ENCODE measurements at places on chromosomes 6 and 20.
A peak's percentile ranks its signal among the peaks of the same experiment; 100 is the strongest.

DNA sequence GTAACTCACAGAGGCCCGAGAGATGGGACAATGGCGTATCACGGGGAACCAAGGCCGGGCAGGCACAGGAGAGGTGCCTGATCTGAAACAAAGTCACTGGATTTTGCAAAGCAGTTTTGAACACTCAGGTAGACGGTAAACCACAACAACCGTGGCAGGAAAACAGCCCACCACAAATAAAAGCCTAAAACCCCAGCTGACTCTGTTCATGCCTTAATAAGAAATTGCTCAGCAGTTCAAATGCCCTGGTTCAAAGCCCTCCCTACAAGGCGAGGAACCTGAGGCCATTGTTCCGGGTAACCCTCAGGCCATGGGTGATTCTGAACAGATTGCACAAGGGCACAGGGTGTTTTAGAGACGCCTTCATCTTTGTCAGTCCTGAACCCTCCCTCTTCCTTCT lies 114.2 kb downstream of the MAP3K7 start:
- DNase-seq = no peak

GRCh38 chr6:41976794-41977484 lies 35.3 kb upstream of the CCND3 start:
- no peak for DNase-seq

DNA sequence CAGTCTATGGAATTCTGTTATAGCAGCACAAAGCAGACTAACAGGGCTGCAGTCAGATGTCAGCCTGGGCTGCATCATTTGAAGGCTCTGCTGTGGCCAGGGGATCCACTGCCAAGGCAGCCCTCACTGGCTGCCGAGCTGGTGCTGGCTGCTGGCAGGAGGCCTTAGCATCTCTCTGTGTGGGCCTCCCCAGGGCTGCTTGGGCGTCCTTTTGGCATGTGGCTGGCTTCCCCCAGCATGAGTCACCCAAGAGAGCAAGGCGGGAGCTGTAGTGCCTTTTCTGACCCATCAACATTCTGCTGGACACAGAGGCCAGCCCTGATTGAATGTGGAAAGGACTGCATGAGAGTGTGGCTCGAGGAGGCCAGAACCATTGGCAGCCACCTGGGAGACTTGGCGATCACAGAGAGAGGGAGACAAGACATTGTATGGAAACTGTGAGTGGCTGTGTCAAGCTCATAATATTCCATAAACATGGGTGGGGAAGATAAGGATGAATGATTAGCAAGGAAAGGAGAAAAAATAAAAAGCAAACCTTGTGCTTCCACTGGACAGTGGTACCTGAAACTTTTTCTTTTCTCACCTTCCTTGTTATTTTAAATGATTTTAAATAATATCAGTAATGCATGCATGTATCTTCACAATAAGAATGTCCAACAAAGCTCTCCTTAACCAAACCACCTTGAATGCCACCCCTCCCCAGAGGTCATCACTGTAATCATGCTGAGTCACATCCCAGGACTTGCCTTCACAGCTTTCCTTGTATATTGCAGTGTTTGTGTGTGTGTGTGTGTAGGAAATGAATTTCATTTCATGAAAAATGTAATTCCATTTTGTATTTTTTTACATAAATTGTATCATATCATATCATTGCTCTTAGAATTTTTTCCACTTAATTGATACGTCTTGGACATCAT lies 55.0 kb upstream of the VSX1 start:
- no peak for DNase-seq

GRCh38 chr6:167093922-167094432 lies 28.9 kb upstream of the CCR6 start:
- peak; percentile 21 for DNase-seq

DNA sequence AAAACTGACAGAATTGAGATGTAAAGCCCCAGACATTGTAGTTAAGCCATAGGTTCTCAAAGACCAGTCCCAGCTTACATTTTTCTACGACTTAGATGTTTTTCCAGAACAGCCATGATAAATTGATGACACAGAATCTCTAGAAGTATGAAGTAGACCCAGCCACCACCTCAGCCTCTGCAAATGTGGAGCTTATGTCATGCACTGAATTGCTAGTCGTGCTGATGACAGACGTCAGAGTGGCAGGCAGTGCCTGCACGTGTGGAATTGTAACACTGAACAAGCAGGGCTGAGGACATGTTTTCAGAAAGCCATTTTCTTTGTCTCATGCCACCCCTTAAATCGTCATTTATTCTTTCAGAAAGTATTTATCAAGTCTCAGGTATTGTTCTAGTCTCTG lies 72.4 kb upstream of the TMEM181 start:
- DNase-seq = no peak

- DNase-seq = no peak
These were observed 698.3 kb downstream of the EPM2A start for GRCh38 chr6:145036848-145037567.

DNA sequence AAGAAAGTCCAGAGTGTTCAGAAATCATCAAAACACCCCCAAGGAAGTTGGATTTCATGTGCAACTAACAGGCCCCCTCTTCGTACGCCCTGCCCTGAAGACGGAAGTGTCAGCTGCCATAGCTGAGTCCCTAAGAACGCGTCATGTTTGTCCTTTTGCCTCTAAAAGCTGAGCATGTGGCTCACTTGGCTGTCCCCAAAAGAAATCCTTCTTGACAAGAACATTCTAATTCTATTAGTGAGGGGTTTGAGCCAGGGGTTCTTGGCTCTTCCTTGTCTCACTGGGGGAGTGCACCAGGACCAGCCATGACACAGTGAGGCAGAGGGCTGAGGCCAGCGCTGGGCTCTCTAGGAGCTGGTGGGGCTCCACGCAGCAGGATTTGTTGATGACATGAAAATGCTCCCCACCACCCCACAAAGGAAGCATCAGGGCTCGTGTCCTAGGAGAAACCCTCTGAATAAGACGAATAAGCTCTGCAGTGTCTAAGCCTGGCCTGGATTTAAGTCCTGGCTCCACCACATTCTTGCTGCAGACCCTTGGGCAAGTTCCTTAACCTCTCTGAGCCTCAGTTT lies 20.0 kb upstream of the SPO11 start:
- DNase-seq = no peak

DNA sequence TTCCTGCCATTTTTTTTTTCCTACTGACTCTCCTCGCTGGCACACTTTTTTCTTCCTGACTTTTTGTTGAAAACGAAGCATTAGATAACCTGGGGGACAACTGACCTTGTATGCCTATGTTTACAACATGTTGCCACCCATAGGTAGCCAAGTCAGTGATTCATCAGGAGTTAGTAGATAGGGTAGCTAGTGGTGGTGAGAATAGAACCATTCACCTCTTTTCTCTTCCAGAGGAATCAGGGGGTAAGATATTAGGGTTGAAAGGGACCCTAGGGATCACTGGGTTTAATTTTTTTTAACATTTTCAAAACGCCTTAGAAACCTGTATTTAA lies 427.9 kb upstream of the FLRT3 start:
- no peak for DNase-seq

DNA sequence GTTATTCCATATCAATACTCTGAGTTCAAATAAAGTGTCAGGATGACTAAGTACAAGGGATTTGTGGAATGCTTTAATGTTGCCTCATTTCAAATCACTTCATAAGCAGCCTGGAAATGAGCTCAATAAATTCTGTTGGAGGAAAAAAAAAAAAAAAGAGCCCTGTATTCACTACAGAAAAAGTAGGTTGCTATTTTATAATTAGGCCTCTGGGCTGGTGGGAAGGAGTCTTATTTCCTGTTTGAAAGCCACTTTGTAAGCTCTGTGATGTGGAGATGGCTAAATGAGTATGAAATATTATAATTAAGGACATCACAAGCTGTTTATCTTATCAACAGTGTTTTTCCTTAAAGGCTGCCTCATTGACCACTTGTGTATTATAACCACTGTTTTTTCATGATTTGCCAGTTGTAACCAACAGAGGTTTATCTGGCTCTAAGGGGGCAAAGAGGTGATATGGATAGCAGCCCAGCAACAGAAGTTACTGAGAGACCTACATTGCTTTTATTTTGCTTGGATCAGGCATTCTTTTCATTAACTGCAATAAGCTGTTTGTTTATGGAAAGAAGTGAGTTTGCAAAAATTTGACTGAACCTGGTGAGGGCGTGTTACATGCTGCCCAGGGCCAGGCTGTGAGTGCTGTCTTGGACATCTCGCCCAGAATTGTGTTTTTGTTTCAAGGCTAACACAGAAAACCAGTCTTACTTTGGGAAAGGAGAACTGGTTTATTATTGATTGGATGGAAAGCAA lies 563.3 kb upstream of the MAP3K7 start:
- DNase-seq = no peak

DNA sequence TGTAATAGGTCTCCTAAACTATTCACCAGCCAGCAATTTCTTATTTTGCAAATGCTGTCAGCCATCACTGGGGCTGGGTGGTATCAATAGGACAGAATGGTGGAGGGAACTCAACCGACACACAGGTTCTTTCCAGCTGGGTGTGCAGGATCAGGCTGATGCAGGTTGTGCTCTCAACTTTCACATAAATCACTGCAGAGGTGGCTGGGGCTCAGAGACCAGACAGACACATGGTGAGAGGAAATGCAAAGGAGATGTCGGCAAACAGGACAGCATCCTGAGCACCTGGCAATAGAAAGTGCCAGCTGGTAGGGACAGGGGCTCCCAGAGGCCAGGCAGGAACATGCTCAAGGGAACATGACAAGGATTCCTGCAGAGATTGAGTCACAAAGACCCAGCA lies 254.9 kb downstream of the SOD2 start:
- no peak for DNase-seq

- no peak for DNase-seq
These were observed 8.9 kb downstream of the EHMT2 start for GRCh38 chr6:31888276-31889258.

DNA sequence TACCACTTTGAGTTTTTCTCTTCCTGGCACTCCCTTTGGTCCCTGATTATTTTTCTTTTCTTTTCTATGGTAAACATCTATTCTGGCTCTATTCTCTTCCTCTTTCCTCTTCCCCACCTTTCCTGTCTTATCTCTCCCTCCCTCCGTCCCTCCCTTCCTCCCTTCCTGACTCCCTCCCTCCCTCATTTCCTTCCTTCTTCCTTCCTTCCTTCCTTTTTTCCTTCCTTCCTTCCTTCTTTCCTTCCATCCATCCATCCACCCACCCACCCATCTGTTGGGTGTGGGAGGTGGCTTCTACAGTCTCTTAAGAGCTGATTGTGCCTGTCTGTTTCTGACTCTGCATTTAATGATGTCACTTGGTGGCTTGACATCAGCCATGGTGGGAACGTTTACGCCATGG lies 43.5 kb upstream of the GTSF1L start:
- no peak for DNase-seq

- no peak for DNase-seq
These were observed 161.4 kb downstream of the LY86 start for GRCh38 chr6:6749702-6750491.

DNA sequence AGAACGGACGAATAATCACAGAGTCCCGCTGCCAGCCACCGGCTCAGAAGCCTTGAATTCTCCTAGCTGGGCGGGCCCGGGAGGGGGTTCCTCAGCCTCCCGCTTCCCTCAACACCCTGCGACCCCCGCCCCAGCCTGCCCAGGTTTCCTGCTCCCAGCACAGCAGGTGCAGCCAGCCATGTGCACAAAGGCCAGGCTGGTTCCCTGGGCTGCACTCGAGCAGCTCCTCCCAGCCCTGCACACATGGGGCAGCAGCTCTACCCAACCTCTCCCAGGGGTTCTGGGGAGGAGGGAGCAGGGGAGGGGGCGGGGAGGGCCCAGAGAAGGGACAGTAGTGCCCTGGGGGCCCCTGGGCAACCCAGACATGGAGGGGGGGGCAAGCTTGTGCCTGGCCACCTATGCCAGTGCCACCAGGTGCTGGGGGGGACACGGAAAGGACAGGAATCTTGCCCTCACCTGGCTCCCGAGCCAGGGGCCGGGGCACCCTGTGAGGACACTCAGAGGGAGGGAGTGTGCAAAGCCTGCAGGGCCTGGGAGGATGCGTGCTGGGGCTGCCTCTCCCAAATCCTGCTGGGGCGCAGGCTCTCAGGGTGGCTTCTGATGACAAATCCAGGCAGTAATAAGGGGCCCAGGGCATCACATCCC lies 1.2 kb upstream of the NTSR1 start:
- DNase-seq = no peak

DNA sequence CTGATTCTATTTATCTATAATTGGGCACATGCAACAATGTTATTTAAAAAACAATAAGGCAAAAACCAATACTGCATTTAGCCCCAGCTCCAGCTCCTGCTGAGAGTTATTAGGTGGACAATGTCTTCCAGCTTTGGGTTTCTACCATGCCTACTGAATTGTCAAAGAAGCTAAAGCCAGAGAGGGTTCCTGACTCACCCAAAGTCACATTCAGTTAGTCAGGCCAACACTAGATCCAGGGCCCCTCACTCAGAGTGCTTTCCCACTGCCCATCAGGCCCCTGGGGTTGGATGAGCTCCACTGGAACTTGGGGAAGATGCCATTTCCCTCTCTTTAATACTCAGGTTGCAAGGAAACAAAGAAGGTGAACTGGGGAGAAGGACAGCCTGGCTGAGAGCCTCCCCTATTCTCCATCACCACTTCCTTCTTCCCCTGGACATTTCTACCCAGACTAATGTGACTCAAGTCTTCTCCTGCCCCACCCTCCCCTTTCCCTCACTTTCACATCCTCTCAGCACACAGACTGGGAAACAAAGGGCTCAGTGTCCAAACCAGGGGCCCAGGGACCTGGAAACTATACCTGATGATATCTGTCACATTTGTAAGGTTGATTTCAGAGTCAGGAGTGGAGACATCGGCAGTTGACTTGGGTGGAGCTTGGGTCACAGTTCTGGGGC lies 6.0 kb downstream of the TREM1 start:
- no peak for DNase-seq

DNA sequence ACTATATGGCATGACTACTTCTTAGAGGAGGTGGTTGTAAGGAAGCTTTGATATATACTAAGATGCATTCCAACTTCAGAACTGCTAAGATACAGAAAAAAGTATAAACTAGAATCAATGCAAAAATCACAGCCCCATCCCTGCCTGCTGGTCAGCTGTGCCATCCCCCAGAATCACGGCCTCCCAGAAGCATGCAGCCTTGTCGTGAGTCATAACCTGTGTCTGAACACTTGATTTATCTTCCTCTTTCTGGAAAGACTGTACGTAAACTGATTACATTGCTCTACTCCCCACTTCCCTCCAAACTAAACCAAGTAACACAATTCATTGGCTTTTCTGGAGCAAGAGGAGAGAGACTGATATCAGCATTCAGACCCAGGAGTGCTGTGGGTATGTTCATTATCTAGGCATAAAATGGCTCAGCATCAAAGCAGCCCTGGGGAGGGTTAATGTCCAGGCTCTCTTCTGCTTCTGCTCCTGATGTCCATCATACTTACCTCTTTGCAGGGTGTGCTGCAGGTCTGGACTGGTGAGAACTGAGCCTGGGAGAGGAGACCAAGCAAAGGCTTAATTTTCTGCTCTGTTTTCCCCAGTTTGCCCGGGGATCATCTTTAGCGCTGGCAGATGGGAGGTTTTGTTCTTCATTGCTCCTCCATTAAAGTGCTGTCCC lies 18.4 kb downstream of the SCP2D1 start:
- no peak for DNase-seq

GRCh38 chr6:16249971-16250370 lies 11.6 kb downstream of the GMPR start:
- DNase-seq = no peak

- DNase-seq = no peak
These were observed 9.2 kb upstream of the ZBTB9 start for GRCh38 chr6:33445119-33445603.

- DNase-seq = no peak
These were observed 126.8 kb upstream of the BEND6 start for GRCh38 chr6:56827908-56828649.

GRCh38 chr6:33577106-33577535 lies 3.0 kb downstream of the BAK1 start:
- DNase-seq = no peak

- DNase-seq = no peak
These were observed at the start of gene SMOC2 for GRCh38 chr6:168440520-168441433. SMOC2 (plus strand) TSS chr6:168441184; CDS start chr6:168441371, 187 bp downstream.

Measured in stimulated activated CD8-positive, alpha-beta memory T cell treated with anti-CD3 and anti-CD28 coated beads, Interleukin-4, amount 100 ng/mL, for 1 hour (primary cell).